ENCODE measurements at places on chromosomes 2 and 18. TPM values are rescaled to one million over a fixed set of nuclear protein-coding genes. Genes with fewer than 3 reads are reported as not detected.
A peak's percentile ranks its signal among the peaks of the same experiment; 100 is the strongest.

- DNase-seq = no peak
Observed at GRCh38 chr2:85949280-85949679, 60.5 kb upstream of the ST3GAL5 start.

Gene ADCYAP1
- total RNA-seq = not detected

DNA sequence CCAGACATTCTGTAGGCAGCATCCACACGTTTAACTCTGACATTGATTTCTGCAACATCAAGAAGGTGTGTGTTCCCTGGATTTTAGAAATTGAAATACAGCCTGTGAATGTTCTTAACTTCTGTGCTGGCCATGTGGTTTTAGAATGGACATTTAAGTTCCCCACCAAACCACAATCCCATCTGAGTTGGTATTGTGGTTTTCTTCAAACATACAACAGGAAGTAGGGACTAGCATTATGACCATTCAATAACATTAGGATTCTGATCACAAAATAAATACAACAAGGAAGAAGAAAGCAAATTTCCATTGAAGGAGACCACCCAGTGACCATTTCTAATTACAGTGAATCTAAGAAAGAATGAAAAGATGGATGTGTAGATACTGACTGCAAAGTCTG is 51.2 kb downstream of the MAP3K20 start:
- peak; percentile 62 for DNase-seq

Gene PROM2
- not detected for total RNA-seq

DNA sequence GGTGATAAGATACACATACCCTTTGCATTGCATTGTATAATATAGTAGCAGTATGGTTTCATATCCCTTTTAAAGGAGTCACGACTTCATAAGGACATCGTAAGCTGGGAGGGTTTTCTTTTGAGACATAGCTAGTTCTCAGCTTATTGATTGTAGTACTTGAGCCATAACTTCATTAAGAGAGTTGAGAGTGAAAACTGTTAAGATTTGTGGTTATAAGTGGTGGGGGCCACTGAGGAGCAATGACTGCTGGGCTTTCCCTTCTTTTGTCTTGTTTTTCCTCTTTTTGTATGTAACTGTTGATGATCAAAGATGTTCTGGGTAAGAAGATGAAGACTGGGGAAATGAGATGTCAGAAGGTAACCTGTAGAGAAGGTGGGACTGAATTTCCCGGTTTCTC is 11.0 kb downstream of the EIF5B start:
- no peak for DNase-seq

All from IMR-90 (cell line).